RCC 7860 (cell line): ENCODE measurements at places on chromosomes 7 and 10.

DNA sequence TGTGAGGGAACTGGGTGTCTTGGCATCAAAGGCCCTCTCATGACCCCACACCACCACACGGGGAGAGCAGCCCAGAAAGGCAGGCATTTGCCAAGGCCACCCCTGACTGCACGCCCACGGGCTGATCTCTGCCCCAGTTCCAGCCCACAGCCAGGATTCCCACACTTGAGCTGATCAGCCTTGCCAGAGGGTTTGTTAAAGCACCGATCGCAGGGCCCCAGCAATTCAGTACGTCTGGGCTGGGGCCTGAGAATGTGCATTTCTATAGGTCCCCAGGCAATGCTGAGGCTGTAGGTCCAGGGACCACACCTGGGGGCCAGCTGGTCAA is 103.9 kb downstream of the TNS3 start:
- no peak for DNase-seq

DNA sequence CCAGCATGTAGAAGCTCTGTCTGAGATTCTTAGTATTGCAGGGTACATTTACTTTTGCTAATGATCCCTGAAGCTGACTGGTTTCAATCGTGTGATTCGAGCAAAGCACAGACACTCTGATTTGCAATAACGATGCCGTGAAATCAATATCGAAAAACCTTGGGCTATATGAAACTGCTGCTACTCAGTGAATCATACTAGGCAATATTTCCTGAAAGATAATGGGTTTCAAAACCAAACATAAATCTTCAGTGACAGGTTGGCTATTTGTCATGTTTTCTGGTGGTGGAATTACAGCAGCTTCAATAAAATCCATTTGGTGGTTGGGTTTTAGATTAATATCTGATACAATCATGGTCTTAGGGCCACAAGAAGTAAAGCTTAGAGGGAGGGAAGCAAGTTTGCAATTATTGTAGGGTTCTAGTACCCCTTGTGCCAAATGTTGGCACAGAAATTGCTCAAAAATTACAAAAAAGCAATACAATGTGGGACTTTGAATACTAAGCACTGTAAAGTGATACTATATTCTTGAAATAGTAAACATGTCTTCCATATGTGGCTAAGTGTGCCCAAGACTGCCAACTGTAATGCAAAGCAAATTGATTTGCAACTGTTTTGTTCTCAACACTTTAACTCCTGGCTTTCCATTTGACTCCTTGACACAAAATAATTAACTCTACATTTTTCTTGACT is 112.4 kb upstream of the JAZF1 start:
- DNase-seq: no peak

DNA sequence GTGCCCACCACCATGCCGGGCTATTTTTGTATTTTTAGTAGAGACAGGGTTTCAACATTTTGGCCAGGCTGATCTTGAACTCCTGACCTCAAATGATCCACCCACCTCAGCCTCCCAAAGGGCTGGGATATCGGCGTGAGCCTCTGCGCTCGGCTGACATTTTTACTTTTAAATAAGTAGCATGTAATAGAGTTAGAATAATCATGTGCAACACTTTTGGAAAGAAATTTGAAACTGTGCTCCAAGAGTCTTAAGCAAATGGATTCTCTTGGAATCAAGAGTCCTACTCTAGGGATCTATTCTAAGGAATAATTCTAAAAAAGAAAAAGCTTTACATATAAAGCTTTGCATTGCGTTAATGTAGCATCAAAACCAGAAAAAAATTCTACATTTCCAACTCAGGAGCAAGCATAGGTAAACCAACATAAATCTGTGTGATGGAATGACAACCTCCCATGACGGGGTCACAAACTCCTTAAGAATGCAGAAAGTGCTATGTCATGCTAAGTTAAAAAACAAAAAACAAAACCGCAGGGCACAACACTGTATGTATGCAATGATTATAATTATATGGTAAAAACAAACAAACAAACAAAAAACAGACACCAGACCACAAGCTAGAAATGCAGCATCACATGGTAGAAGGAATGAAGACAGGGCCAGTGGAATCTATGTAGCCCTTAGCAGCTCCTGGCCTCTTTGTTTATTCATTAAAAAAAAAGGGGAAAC is 98.7 kb downstream of the RNF216 start:
- DNase-seq: no peak

DNA sequence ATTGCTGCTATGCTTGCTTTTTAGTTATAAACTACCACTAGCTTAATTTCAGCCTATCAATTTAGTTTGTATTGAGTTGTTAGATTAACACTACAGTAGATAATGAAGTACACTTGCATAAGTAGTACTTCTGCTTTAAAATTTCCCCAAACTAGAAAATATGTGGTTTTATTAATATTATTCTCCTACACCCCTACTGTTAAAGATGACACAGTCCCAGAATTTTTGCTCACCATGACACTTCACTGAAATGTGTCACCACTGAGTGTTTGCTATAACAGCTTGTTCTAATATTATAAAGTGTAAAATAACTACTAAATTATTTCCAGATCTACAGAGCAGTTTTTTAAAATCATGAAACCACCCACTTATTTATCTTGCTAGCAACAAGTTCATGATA is 31.6 kb downstream of the RHEB start:
- DNase-seq: no peak

- no peak for DNase-seq
Observed at GRCh38 chr10:49368256-49368655, 27.6 kb downstream of the DRGX start.

- no peak for DNase-seq
Observed at GRCh38 chr7:141306081-141306480, 232.2 kb downstream of the TMEM178B start.

- no peak for DNase-seq
Observed at GRCh38 chr7:84490661-84491060, 296.1 kb upstream of the SEMA3A start.

DNA sequence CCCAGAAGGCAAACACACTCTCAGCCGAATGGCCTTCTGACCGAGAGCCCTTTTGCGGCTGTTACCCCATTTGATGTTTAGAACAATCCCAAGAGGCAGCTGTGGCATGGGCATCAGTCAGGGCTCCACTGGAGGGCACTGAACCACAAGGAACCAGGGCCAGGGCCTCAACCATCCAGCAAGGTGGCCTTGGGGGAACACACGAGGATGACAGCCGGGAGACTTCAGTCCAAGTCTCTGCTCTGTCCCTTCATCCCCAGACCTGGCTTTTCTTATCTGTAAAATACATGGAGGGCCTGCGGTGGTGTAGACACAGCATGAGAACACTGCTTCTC is 63.6 kb upstream of the INSIG1 start:
- peak; percentile 11 for DNase-seq

GRCh38 chr7:32142649-32143048 is 72.4 kb upstream of the PDE1C start:
- peak; percentile 38 for DNase-seq

- no peak for DNase-seq
Observed at GRCh38 chr10:26448292-26448691, 10.2 kb downstream of the APBB1IP start.

DNA sequence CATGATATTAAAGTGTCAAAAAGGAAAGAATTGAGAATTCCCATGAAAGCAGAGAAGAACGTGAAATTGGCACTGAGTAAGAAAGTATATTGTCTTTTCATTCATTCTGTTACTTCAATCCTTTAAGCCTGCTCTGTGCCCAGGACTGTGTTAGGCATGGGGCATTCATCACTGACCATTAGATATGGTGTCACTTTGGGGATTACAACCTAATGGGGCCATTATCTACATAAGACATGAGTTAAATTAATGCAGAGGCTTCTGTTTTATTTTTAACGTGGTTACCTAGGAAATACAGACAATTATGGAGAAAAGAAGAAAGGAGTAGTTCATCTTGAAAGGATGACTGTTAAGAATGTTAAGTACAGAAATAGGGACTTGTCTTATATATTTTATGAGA is 163.5 kb upstream of the LRGUK start:
- no peak for DNase-seq

DNA sequence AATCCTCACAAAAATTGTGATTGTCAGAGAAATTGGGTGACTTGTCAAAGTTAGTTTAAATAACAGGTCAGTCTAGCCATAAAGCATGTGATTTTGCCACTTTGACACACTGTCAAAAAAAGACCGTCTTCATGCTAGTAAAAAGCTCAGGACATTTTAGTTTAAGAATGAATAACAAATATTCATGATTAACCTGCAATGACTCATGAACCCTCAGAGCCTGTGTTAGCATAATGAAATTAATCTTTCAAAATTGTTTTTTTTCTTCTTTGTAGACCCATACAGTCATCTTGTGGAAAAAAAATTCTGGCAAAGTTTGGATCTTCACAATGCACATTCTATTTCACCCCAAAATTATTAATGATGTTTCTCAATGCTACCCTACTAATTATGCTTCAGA is 255.2 kb upstream of the POT1 start:
- no peak for DNase-seq

DNA sequence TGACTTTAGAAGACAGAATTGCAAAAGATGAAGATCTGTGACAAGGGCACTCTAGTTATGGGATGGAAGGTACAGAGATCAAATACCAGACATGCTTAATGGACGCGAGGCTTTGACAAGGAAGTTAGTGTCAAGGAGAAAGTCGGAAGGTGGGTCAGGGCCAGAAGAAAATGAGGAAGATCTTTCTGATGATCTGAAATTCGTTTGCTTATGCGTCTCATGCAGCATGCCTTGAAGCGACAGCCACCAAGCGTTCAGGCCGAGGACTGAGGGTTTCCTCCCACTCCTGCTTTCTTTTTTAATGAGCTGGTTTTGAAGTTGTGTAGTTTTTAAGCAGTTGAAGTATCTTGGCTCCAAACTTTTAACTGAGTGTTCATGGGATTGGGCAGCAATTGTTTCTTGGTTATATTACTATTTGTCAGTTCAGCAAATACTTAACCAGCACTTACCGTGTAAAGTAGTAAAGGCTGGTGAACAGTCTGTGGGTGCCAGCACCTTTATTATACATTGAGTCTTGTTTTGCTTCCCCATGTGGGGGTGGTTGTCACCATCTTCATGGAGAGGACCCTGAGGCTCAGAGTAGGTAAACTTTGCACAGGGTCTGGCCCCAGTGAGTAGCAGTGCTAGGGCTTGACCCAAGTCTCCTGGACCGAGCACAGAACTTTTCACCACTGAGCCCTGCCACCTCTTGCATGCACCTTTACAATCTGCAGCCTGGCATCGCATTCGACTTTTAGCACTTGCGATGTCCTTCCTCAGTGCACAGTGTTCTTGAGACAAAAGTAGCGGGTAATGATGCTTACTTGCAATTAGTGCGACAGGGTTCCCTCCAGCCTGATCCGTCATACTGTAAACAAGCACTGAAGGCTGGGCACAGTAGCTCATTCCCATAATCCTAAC is 14.3 kb upstream of the BHLHA15 start:
- no peak for DNase-seq

DNA sequence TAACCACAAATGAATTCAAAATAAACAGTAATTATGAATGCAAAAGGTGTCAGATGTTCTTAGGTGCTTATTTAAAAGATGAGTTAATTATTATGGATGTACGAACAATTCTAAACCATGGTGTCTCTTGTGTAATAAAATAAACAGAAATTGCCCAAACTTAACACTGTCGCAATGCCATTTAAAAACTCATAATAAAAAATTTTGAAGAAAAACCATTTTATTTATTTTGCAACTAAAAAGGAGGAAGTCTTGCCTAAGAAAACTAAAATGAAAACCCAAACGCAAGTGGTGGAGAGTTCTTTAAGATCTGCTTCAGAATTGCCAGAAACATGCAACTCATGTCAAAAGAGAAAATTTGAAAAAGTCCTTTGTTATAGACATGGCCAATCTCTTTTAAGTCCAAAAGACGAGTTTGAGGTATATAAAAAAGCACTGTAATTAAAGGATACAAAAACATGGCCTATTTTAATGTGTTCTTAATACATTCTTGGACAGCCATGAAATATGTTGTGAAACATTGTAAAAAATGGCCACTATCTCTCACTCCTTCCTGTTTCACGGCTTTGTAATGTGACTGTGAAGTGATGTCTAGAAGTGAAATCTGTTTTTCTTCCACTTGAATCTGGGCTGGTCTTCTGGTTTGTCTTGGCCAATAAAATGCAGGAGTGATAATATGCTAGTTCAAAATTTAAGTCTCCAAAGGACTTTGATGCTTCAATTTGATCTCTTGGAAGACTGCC is 322.9 kb downstream of the PRPF18 start:
- no peak for DNase-seq

- DNase-seq: no peak
Observed at GRCh38 chr10:123717336-123717735, 51.2 kb downstream of the GPR26 start.

- no peak for DNase-seq
Observed at GRCh38 chr7:140215281-140215680, 38.5 kb upstream of the KDM7A start.

DNA sequence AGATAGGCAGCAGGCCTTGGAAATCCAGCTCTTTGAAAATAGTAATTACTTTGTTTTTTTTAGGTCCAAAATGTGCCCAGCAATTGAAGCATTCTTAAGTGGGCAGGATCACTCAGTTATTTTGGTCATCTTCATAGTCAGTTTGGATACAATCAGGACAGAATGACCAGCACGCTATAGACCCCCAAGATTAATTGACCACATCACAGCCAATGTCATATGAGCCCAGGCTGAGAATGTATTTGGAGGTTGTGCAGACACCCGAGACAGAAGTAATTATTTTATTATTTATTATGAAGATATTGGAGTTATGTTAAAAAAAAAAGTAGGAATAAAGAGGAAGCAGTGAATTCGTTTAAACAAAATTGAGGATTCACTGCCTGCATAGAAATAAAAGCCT is 93.3 kb upstream of the PFKP start:
- DNase-seq: no peak

DNA sequence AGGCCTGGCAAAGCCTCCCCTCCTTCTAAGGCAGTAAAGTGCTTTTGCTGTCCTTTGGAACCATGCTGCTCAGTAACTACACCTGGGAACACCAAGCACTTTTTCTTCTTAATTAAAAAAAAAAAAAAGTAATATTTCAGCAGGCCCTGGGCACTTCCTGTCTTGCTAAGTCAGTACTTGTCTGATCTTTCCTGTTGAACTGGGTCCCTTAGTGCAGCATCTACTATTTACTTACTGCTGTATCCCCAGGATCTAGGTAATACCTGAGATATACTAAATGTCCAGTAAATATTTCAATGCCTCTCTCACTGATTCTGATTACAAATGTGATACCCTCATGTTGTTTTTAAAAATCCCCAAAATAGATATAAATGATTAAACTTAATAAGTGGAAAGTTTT is 77.4 kb downstream of the PPP1R3C start:
- DNase-seq: no peak

DNA sequence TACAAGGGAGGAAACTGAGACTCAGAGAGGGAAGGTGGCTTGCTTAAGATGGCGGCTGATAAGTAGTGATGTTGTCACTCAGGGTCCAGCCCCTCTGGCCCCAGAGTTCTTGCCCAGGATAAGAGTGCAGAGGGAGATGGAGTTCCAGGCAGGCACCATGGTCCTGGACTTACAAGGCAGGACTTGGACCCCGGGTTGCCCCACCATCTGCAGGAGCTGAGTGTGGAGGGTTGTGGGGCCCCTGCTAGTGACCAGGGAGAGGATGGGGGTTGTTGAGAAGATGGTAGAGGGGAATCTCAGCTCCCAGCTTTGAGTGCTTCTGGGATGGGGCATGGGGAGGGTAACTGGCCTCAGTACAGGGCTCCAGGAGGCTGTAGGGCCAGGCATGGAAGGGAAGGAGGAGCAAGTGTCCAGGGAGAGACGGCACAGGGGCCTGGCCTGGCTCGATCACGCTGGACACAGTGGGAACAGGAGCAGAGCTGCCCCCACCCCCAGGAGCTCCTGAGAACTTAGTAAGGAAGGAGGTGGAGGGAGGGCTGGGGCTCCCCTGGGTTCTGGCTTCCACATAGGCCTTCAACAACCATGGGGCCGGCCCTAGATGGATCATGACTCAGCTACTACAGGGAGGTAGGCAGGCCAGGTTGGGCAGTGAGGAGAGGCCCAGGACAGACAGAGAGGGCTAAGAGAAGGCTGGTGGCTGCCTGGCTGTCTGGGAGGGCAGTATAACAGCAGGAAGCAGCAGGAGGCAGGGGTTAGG is 28.2 kb downstream of the PPIF start:
- DNase-seq: peak; percentile 39
